ENCODE measurements at places on chromosomes 3 and 15. TPM values are rescaled to one million over a fixed set of nuclear protein-coding genes. Genes with fewer than 3 reads are reported as not detected.

Gene STAB1
- total RNA-seq, result 1.6 TPM

Gene SCN11A
- under 0.01 TPM for total RNA-seq

Gene SLC24A1
- 8.0 TPM for total RNA-seq

Gene SH3GL3
- 0.29 TPM for total RNA-seq

Gene SNRPA1
- 26.3 TPM for total RNA-seq

Gene FBXW12
- 0.15 TPM for total RNA-seq

Gene LCTL
- total RNA-seq, result 2.6 TPM

Gene CCR3
- total RNA-seq, result 0.33 TPM

Gene RAB6B
- total RNA-seq, result 1.2 TPM

Gene GRAMD1C
- 7.1 TPM for total RNA-seq

Gene HRG
- not detected for total RNA-seq

Gene PLD1
- total RNA-seq, result 24.1 TPM

Gene MCTP2
- 19.6 TPM for total RNA-seq

Gene OIP5
- total RNA-seq, result 1.5 TPM

Gene GP5
- total RNA-seq, result 0.17 TPM

Gene ALDH1L1
- not detected for total RNA-seq

Gene GOLGA6L10
- under 0.01 TPM for total RNA-seq

Gene KBTBD13
- under 0.01 TPM for total RNA-seq

Gene MRAS
- 20.1 TPM for total RNA-seq

Gene CSPG4
- 130 TPM for total RNA-seq

Gene BCL2A1
- total RNA-seq, result 6.5 TPM

Gene GHRL
- not detected for total RNA-seq

Gene COMMD4
- 67.8 TPM for total RNA-seq

Gene KCNMB2
- under 0.01 TPM for total RNA-seq

Gene TMEM115
- total RNA-seq, result 84.4 TPM

Gene DIS3L
- 25.9 TPM for total RNA-seq

Gene SSUH2
- not detected for total RNA-seq

Data from smooth muscle cell of trachea (primary cell).